Muscle of leg (tissue), 16 donors: ENCODE measurements at places on chromosomes 2 and 18. TPM values are rescaled to one million over a fixed set of nuclear protein-coding genes. Genes with fewer than 3 reads are reported as not detected.

DNA sequence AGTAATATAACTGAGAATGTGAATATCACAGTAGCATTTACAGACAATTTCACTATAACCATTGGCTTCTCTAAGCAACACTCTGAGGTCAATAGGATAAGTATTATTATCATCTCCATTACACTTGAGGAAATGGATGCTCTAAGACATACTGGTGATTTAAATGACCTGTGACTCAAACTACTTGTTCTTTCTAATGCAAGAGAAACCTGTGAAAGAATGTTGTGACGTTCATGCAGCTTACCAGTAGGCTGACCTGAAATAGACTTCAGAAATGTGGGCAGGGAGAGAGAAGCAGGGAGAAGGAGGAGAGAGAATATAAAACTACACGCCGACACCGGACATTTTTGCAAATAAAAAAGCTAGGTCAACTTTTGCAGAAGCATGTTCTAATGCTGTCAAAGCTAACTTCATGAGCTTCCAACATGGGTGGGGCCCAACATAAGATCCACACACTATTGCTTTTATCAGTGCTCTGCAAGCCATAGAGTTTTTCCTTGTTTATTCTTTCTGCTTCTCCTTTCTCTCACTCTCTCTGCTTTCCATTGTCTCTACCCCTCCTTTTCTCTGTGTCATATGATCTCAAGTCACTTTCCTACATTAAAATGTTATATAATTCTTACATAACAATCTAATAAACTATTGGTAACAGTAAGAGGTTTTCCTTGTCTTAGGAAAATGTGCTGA is 217.6 kb upstream of the FN1 start:
- H3K4me1 ChIP-seq, result peaks cover 8% of the 10 kb centered on the region
- H3K27me3 ChIP-seq, result no peaks in the 10 kb centered on the region
- H3K4me3 ChIP-seq, result no peak overlapping the region
- peak; percentile 43 for DNase-seq
- peak overlapping the region; percentile 87 for H3K27ac ChIP-seq

- no peak overlapping the region for H3K27ac ChIP-seq
- H3K36me3 ChIP-seq, result no peaks in the 10 kb centered on the region
- H3K4me1 ChIP-seq, result peaks cover 10% of the 10 kb centered on the region
- no peak overlapping the region for H3K4me3 ChIP-seq
- DNase-seq, result peak; percentile 38
- H3K27me3 ChIP-seq, result no peaks in the 10 kb centered on the region
Observed at GRCh38 chr2:172673056-172673683, 62.5 kb upstream of the RAPGEF4 start.

CCDC74A gene
- 2.5 TPM for total RNA-seq

DNA sequence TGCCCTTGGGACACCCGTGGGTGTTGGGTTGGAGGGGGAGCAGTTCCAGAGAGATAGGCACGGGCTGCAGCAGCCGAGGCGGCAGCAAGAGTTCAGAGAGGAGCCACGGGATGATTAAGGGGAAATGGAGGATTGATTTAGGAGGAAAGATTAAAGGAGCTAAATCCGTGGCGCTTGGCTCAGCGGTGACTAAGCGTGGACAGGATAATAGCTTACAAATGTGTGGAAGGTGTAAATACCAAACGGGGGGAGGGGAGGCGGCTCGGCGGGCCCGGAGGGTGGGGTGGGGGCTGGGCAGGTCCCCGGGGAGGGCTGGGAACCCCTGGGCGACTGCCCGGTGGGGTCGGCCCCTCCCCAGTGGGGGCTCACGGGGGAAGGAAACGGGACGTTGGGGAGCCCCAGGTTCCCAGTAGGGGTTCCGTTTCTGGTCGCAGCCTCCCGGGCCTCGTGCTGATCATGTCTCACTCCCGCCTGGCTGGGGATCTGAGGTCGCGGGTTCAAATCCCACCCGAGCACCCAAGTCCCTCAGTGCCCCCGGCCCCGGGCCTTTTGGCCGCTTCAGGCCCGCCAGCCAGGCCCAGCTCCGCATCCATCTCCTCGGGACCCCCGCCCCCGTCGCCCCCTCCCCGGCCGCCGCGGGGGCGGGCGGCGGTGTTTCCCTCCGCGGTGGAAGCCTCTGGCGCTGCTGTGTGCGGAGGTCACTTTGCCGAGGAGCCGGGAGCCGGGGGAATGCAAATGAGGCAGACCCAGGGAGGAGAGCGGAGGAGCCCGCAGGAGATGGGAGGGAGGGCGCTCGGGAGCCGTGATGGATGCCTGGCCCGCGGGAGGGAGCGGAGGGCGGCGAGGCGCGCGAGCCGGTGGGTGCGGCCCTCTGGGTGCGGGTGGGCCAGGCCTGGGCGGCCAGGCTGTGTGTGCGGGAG is 8.1 kb downstream of the ASIC4 start:
- no peak overlapping the region for H3K4me3 ChIP-seq
- H3K27ac ChIP-seq, result no peak overlapping the region
- H3K4me1 ChIP-seq, result peaks cover 54% of the 10 kb centered on the region
- H3K27me3 ChIP-seq, result peaks cover 77% of the 10 kb centered on the region
- no peak for DNase-seq

- H3K4me1 ChIP-seq, result peaks cover 21% of the 10 kb centered on the region
- H3K27ac ChIP-seq, result no peak overlapping the region
- peak; percentile 12 for DNase-seq
- H3K4me3 ChIP-seq, result no peak overlapping the region
Observed at GRCh38 chr2:113076954-113077669, 9.3 kb downstream of the IL1F10 start.

DNA sequence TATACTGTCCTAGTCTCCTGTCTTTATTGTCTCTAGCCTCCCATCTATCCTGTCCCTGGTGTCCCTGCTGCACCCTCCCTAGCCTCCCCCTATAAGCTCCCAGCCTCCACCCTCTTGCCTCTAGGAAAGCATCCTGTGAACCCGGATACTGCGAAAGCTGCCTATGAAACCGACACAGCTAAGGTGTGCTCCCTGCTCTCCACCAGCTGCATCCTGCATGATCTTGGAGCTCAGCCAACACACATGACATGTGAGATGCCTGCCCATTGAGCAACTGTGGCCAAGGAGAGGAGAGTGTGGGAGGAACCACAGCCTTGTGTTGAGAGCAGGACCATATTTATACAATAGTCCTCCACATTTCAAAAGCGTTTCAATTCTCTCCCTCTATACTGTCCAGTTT is 187.1 kb downstream of the ZBTB7C start:
- peaks cover 21% of the 10 kb centered on the region for H3K4me1 ChIP-seq
- H3K27me3 ChIP-seq, result no peaks in the 10 kb centered on the region
- H3K4me3 ChIP-seq, result no peak overlapping the region
- H3K36me3 ChIP-seq, result no peaks in the 10 kb centered on the region
- peak; percentile 80 for DNase-seq

GRCh38 chr2:128753321-128753720 is 434.7 kb upstream of the HS6ST1 start:
- H3K27me3 ChIP-seq, result no peaks in the 10 kb centered on the region
- peak overlapping the region; percentile 31 for H3K27ac ChIP-seq
- H3K36me3 ChIP-seq, result no peaks in the 10 kb centered on the region
- H3K4me3 ChIP-seq, result no peak overlapping the region

DNA sequence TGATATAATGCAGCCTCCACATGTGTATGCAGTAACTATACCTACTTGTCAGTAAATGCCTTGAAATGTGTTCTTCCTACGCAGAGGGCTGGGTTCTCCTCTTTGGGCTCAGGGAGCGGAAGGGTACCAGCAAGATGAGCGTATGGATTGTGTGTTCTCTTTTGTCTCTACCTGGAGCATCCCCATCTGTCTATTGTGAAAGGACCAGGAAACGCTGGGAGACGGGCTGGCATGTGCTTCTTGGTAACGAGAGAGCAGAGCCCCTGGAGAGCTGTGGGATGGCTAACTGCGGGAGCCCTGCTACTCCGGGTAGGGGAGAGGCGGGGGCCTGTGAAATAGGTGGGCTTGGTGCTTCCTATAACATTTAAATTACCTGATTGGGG is 80.9 kb downstream of the BCL2 start:
- peak overlapping the region; percentile 84 for H3K27ac ChIP-seq
- no peak for DNase-seq

- no peaks in the 10 kb centered on the region for H3K36me3 ChIP-seq
- no peak overlapping the region for H3K4me3 ChIP-seq
- peak; percentile 89 for DNase-seq
- H3K4me1 ChIP-seq, result peaks cover 2% of the 10 kb centered on the region
Observed at GRCh38 chr2:11995456-11995855, 249.0 kb downstream of the LPIN1 start.

GRCh38 chr2:51697095-51697494 is 665.2 kb upstream of the NRXN1 start:
- H3K27ac ChIP-seq, result no peak overlapping the region
- no peaks in the 10 kb centered on the region for H3K36me3 ChIP-seq
- no peaks in the 10 kb centered on the region for H3K27me3 ChIP-seq
- no peaks in the 10 kb centered on the region for H3K4me1 ChIP-seq
- no peak overlapping the region for H3K4me3 ChIP-seq
- DNase-seq, result no peak

- DNase-seq, result no peak
- H3K27me3 ChIP-seq, result no peaks in the 10 kb centered on the region
- no peak overlapping the region for H3K27ac ChIP-seq
- no peaks in the 10 kb centered on the region for H3K36me3 ChIP-seq
- H3K4me3 ChIP-seq, result no peak overlapping the region
Observed at GRCh38 chr2:141778315-141778835, 352.4 kb downstream of the LRP1B start.
